Activated naive CD4-positive, alpha-beta T cell treated with Interleukin-2 at 50 U/mL for 16 hours (primary cell): ENCODE measurements at places on chromosomes 4 and X.

GRCh38 chr4:107987916-107988762 is 1.6 kb upstream of the HADH start:
- DNase-seq, result no peak

DNA sequence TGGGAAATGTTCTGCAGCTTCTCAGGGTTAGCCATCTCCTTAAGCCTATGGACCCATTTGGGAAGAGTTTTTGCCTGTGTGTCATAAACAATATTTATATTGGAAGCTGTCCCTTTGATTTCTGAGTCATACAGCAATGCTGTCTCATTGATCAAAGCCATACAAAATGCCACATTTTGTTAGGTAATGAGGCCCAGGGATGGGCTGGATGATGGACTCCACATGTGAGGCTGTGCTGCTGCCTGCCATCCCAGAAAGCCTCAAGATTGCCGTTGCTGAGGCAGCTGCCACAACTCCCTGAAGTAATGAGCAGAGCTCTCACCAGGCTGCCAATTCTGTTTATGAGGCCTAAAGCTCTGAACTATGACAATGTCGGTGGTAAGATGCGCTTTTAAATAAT is 12.2 kb upstream of the GJB1 start:
- no peak for DNase-seq

DNA sequence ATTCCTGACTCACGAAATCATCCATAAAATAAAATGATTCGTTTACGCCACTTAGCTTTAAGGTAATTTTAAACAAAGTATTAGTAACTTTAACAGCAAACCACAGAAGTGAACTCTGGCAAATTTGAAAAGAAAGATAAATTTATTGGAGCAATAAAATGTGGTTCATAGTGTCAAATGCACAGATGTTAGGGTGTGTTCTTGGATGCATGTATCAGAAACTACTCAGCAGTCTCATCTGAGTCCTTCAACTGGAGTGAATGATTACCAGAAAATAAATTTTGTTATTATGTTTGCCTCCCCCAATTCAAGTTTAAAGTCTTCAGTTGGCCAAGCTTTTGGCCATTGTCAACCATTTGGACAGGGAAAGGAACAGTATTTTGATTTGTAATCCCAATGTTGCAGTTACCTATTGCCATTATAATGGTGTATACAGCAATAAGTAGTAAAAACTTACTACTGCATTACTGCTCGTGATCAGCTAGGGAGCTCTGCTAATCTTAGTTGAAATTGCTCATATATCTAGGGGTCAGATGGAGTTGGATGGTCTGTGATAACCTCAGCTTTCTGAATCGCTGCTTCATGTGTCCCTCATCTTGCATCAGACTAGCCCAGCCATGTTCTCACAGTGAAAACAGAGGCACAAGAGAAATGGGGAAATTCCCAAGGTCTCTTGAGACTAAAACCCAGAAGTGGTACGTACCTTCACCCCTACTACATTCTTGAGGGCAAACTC is 254.6 kb upstream of the KCNIP4 start:
- no peak for DNase-seq

- no peak for DNase-seq
Measured at GRCh38 chrX:154600759-154601374, 15.9 kb downstream of the CTAG1A start.

DNA sequence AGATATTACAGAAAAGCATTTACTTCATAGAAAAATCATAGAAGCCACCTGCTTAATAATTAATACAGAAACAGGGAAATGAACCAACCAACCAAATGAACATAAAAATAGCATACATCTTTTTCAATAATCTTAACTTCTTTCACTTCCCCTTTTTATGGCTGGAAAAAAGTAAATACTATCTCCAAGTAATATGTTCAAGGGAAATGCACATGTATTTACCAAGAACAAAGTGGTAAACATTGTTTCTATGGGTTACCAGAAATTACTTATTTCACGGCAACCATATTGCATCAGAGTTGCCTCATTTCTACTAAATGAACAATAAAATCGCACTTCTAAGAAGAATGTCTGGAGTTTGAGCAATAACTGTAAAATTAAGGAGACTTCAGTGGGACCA is 321.3 kb downstream of the TMA16 start:
- no peak for DNase-seq

GRCh38 chr4:10730590-10730989 is 46.0 kb upstream of the CLNK start:
- no peak for DNase-seq

GRCh38 chrX:140967036-140967435 is 35.4 kb upstream of the SPANXB1 start:
- no peak for DNase-seq

DNA sequence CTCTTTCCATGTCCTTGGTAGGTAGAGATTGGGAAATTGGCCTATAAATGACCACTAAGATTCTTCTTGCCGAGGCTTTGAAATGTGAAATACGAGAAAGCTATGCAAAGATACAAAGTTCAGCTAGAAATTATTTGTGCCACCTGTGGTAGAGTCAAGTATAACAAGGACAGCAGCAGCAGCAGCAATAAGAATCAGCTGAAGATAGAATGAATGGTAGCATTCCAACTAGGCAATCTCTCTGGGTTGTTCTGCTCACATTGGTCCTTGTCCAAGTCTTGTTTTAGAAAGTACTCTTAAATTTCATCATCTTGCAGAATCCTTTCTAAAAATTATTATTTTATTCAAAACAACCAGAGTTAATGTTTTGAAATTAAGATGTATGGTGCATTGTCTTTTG is 67.8 kb upstream of the PCDH10 start:
- DNase-seq, result no peak

- no peak for DNase-seq
Measured at GRCh38 chrX:155326610-155327009, 7.8 kb downstream of the CLIC2 start.

DNA sequence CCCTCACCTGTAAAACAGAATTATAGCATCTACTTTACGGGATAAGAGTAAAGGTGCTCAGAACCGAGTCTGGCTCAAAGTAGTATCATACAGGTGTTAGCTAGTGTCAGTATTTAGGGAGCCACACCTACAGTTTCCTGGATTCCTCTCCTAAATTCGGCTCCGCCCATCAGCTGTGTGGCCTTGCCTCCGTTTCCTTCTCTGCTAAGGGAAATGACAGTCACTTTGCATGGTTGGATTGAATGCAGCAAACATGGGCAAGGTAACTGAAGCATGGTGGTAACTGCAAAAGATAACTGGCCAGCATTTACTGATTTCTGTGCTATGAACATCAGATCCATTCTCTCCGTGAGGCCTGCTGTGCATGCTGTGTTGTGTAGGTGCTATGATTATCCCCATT is 2.8 kb downstream of the PPP1R3F start:
- no peak for DNase-seq

DNA sequence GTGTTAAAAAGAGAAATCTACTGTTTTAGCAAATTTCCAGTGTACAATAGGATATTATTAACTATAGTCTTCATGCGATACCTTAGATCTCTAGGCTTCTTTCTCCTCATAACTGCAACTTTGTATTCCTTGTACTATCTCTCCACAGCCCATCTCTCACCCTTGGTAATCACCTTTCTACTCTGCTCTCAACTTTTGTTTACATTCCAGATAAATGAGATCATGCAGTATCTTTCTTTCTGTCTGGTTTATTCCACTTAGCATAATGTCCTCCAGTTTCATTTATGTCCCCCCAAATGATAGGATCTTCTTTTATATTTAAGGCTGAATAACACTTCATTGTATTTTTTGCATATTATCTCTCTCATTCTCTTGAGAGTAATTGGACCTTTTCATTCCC is 165.5 kb downstream of the HS3ST1 start:
- DNase-seq, result no peak

DNA sequence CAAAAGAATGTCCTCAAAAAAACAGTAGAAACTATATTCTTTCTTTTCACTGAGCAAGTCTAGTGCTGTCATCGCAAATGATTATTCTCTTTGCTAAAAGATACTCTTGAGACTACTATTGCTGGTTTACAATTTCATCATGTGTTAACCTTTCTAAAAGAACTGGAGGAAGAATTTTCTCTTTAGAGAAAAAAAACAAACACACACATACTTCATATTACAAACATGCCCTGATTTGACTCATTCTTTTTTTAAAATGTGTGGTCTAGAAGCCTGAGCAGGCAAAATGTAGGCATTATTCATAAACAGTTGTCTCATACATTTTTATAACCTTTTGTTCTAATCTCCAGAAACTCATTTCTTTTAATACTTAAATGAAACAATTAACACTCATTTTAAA is 60.6 kb upstream of the FAT4 start:
- no peak for DNase-seq

DNA sequence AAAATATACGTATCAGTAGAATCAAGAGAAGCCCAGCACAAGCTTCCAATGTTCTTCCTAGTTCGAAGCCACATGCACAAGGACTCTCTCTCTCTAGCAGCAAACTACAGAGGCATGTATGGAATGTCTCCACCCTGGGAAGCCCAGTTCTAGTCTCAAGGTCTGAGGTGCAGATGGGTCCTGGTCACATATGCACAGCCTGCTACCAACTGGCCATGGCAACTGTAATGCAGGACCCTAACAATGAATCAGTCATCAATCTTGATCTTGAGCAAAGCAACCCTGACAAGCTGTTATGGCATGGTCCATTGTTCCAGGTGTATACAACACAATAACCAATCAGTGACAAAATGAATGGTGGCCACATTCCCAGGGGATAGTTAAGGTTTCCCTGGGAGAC is 55.8 kb downstream of the MBNL3 start:
- no peak for DNase-seq

- no peak for DNase-seq
Measured at GRCh38 chr4:16196482-16197393, 29.5 kb downstream of the TAPT1 start.

DNA sequence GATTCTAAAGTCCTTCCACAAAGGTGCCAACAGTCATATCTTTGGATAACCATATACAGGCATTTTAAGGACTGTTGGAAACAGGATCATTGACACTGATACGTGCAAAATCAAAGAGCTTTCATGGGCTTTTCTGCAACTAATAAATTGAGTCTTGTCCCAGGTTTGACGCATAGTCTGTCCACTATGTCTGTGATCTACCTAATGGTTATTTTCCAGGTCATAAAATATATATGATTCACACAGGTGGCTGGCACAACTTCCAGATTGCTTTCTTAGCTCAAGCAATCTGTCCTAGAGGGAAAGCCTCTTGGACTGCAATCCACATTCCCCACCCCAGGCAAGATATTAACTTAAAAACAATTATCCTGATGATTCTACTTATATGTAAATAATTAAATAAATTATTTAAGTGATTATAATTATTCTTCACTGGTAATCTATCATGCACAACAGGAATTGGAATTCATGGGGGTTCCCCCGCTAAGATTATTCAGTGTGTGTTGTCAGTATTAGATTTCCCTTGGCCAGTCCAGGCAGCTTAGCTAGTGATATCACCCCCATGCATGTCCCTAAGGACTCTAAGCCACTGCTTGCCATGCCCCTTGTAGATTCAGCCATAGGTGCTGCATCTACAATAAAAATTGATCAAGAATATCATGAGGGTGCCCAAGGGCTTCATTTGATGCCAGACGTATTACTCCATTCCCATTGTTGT is 97.8 kb downstream of the TLL1 start:
- DNase-seq, result no peak

GRCh38 chrX:153064061-153064460 is 7.8 kb downstream of the PNMA3 start:
- DNase-seq, result no peak

GRCh38 chr4:3371033-3372001 is 70.5 kb upstream of the HGFAC start:
- DNase-seq, result no peak

DNA sequence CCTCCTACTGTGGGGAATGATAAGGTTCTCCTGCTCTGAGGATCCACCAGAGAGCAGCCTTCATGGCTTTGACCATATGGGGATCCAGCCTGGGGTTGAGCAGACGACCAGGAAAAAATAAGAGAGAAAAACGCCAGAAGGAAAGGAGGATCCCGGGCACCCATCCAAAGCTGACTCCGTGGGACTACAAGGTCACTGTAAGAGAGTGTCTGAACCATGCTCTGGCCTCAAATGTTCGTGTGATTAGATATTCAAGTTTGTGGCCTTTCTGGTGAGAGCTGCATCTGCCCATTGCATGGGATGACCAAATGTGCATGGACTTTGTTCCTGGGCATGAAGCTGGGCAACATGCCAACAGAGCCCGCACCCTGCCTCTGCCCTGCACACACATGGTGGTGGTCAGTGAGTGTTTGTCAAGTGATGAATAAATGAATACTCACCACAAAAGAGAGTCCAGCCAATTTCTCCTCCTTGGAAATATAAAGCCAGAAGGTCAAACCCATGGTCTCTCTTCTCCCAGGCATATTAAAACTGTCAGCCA is 346.0 kb upstream of the GATB start:
- no peak for DNase-seq

DNA sequence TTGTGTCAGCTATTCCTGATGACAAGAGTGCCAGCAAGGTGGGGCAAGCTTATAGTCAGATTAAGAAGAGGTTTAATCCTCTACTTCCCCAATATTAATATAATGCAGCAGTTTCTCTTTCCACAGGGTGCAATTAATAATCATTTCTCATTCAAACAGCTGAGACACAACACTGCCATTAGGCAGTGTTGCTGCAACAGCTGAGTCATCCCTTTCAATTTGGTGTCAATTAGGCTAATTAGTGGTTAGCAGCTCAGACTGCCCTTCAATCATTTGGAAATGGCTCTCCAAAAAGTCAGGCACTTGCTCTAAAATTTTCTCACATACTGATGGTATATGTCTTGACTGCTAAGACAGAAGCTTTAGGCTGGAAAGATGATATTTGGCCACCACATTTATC is 265.7 kb upstream of the FAM241A start:
- no peak for DNase-seq

GRCh38 chrX:102849396-102849795 is 87.7 kb upstream of the RAB40AL start:
- no peak for DNase-seq

DNA sequence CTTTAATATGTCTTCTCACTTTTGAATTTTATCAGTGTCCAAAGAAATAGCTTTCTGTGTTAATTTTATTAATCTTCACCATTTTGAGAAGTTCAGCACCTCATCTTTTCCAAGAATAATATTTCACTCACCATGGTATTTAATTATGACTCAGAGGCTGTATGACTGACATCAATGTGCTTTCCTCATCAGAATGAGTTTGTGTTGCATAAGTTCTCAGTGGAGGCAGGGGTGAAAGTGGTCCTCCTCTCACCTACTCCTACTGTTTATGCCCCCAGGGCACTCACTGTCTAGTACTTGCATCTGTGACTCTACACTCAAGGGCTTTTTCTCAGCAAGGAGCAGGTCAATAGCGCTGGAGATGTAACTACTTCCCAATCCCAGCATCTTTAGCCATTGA is 905.3 kb upstream of the INTU start:
- no peak for DNase-seq

DNA sequence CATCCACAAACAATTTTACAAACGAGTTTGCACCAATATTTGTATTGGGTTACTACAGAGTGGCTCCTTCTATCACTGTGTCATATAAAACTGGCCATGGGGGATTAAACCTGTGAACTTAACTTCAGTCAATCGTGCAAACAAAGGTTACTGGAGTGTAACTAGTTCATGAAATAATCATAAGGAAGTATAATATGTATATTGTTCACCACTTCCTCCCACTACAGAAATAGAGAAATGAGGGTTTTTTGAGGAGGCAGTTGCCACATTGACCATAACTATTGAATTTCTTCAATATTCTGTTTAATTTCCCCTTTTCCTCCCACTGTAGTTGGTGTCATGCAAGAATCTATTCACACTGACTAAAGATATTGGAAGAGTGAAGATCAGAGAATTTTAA is at the start of gene GPR82:
TSS of gene GPR82 (plus strand) at position 356 of the 400 bp plus-strand sequence. CDS start 2,846 bp downstream, outside the sequence.
- DNase-seq, result no peak
